Left renal cortex interstitium (tissue), 4 donors: ENCODE measurements at places on chromosomes 4 and X. TPM values are rescaled to one million over a fixed set of nuclear protein-coding genes. Genes with fewer than 3 reads are reported as not detected.

DNA sequence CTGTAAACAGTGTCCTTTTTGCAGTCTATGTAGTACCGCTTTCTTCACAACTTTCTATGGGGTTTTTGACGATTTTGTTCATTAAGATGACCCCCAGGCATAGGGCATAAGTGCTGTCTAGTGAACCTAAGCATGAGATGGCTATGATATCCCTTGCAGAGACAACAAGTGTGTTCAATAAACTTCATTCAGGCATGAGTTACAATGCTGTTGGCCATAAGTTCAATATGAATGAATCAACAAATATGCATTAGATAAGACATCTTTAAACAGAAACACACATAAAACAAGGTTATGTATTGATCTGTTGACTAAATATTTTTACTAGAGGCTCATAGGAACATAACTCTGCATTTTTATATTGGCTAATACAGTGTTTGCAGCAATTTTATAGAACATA, 1322.0 kb downstream of the ARAP2 start:
- no peak for DNase-seq

GRCh38 chr4:39476187-39476895, 17.5 kb downstream of the LIAS start:
- no peak for DNase-seq

- no peak for DNase-seq
Measured at GRCh38 chr4:34964613-34965012, 1279.7 kb downstream of the ARAP2 start.

- DNase-seq = no peak
Measured at GRCh38 chr4:152605641-152606335, 69.9 kb upstream of the FBXW7 start.

GRCh38 chr4:48538358-48538757, 48.3 kb downstream of the ZAR1 start:
- DNase-seq = no peak

DNA sequence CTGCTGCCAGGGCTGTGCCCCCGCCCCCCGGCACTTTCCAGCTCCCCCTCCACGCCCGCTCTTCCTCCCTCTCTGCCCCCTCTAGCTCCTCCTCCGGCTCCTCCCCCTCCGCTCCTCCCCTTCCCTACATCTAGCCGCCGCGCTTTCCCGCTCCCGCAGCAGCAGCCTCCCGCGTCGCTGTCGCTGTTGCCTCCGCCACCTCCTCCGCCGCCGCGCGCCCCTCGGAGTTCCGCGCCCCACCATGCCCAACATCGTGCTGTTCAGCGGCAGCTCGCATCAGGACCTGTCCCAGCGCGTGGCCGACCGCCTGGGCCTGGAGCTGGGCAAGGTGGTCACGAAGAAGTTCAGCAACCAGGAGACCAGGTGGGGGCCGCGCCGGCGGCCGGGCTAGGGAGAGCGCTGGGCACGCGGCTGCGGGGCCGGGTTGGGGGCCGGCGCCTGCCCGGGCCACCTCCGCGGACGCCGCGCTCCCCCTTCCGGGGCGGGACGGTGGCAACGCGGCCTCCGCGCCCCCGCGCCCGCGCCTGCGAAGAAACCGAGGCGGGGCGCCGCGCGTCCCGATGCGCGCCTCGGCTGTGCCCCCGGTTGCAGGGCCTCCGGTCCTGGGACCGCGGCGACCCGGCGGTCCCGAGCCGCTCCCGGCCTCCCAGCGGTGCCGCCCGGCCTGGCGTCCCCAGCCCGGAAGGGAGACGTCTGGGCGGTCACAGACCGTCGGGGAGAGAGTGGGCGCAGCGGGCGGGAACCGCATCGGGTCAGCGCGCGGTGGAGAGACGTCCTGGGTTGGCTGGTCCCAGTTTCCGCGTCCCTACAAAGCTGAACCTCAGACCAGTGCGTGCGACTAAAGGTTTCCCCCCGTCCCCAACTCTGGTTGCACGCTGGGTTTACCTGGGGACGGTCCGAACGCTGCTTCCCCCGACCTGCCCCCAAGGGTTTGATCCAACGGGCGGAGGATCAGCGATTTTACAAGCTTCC, at the start of gene PRPS2:
Gene PRPS2 (plus strand): TSS at position 156 of the 972 bp plus-strand sequence. CDS start 86 bp downstream, at position 242.
- DNase-seq = peak; percentile 40

GRCh38 chr4:182740256-182740655, 176.9 kb downstream of the DCTD start:
- DNase-seq = no peak

DNA sequence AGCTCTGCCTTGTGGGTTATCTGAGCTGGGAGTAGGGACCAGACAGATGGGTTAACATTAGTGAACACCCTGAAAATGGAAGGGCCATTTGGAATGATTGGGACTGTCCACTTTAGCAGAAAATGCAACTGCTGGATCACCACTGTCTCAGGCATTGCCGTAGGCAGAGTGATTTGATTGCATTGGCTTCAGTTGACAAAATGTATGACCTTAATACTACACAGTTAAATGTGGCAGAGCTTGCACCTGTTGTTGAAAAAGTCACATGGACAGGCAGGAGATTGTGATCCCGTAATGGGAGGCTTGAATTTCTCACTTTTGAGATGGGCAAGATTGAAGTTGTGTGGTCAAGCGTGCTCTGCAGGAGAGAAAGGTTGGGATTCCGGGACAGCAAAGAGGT, 166.5 kb upstream of the PUDP start:
- no peak for DNase-seq

GRCh38 chr4:110678517-110679227, 55.8 kb upstream of the PITX2 start:
- DNase-seq = no peak

- no peak for DNase-seq
Measured at GRCh38 chr4:159051245-159052071, 51.4 kb upstream of the RAPGEF2 start.

- no peak for DNase-seq
Measured at GRCh38 chr4:56142088-56142487, 193.3 kb downstream of the CEP135 start.

DNA sequence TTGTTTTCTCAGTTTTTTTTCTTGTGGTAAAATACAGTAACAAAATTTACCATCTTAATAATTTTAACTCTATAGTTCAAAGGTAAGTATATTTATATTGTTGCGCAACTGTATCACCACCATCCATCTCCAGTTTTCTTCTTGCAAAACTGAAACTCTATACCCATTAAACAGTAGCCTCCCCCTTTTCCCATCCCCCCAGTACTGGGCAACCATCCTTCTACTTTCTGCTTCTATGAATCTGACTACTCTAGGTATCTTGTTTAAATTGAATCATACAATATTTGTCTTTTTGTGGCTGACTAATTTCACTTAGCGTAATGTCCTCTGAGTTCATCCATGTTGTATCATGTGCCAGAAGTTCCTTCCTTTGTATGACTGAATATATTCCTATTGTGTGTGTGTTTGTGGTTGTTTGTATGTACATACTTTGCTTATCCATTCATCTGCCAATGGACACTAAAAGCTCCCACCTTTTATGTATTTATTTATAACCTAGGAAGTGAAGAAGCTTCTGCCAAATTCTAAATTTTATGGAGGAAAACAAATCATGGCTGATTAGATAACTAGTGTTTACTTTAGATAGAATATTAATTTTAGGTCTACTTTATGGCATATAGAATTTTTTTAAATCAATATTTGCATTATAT, 10.0 kb downstream of the ABHD18 start:
- no peak for DNase-seq

DNA sequence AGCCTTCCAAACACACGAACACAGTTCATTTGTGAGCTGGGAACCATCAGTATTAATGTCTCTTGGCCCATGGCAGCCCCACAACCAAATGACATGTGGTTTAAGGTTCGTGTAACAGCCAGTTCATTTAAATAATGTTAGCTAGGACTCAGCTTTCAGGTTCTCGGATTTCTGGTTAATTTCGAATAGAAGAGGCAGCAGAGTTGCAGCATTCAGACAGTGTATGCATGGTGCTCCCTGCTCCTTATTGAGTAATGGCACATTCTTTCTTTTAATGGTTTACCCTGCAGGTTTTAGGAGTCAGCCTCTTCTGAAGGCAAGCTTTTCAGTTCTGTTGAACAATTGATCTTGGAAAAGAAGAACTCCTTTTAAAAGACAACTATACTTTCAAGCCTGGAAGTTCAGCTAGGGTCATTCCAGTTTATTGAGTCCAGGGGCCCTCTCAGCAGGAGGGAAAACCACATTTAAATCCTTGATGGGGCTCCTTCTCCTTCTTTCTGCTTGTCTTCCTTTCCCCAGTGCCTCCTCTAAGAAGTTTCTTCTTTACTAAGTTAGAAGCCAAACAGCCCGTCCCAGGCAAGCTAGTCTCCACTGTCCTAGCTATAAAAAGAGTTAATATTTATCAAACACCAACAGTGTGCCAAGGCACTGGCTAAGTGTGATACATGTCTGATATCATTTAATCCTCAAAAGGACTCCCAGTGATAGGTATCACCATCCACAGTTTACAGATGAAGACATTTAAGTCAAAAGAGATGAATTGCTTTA, 5.0 kb upstream of the RNF175 start:
- DNase-seq = no peak

- DNase-seq = no peak
Measured at GRCh38 chr4:139152249-139152648, 24.8 kb downstream of the ELF2 start.

GRCh38 chrX:17591741-17592110, 145.6 kb upstream of the SCML1 start:
- no peak for DNase-seq

- DNase-seq = no peak
Measured at GRCh38 chrX:24276015-24276414, 37.9 kb downstream of the SUPT20HL2 start.

GRCh38 chrX:134671294-134671693, 13.0 kb upstream of the PLAC1 start:
- DNase-seq = no peak

GRCh38 chr4:1002631-1003251, 8.7 kb upstream of the FGFRL1 start:
- DNase-seq = no peak

- DNase-seq = no peak
Measured at GRCh38 chr4:42945874-42946273, 53.4 kb downstream of the GRXCR1 start.

GRCh38 chrX:45860450-45860849, 659.8 kb upstream of the DIPK2B start:
- DNase-seq = no peak

DNA sequence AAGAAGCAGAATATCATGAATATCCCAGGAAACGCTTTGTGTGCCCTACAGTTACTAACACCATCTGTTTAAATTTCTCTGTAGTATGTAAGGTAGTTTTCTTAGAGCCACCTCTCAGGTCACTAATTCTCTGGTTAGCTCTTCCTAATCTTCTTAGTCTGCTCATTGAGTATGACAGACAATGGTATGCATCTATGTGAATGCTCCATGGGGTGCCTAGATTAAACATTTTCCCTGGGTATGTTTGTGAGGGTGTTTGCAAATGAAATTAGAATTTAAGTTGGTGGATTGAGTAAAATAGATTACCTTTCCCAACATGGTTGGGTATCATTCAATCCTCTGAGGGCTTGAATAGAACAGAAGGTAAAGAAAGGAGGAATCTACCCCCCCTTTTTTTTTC, 233.0 kb downstream of the PCDH18 start:
- DNase-seq = no peak

DNA sequence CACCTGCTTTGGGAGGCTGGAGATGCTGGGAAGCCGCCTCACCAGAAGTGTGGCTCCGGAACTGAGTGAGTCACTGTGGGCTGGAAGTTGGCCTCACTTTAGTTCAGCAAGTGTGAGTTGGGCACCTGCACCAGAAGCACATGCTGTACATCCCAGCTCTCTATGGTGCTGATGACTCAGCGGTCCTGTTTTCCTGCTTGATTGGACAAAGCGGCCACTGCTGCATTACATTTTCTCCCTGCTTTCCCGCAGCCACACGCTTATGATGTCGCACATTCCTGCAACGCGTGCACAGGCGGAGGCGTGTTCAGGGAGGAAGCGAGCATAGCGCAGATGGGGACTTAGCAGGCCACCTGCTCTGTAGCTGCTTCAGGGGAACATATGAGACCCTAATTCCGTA, 26.7 kb upstream of the CLDN34 start:
- no peak for DNase-seq

DNA sequence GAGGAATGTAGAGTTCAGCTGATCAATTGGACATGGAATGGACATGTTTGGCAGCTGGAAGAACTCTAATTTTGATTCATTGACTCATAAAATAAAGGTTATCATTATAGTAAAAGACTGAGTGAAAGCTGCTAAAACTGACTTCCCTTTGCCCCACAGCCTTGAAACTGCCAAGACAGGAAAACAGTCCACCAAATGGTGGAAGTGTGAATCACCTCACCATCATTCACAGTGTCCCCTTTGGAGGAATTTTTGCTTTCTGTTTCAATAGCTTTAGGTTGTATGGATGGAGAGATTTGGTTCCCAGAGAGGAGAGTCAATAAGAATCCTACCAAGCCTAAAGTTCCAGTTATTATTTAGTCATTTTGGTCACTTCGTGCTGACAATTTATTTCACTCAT, 20.8 kb upstream of the FREM3 start:
- no peak for DNase-seq

- DNase-seq = no peak
Measured at GRCh38 chr4:184664445-184665210, 15.1 kb downstream of the PRIMPOL start.

DNA sequence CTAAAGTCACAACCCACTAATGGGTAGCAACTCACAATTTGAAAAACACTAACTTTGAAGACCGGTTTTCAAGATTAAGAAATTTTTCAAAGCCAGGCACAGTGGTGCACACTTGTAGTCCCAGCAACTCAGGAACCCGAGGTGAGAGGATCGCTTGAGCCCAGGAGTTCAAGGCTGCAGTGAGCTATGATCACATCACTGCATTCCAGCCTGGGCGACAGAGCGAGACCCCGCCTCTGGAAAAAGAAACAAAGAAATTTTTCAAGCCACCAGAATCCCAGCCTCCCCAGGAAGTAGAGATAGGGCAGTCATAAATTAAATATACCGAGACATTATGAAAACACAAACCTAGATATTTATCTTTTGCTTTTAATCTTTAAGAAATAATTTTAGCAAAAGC, 13.0 kb downstream of the SMARCA1 start:
- DNase-seq = peak; percentile 13

DNA sequence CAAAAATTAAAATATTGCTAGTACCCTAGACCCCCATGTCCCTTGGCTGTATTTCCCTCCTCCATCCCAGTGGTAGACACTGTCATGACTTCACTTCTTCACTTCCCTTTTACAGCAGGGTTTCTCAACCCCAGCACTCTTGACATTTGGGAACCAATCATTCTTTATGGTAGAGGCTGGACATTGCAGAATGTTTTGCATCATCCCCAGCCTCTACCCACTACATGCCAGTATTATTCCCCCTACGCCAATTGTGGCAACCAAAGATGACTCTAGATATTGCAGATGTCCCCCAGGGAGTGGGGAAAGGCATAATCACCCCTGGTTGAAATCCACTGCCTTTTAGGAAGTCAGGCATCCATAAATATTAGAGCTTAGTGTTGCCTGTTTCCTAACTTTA, 138.6 kb downstream of the AMELX start:
- no peak for DNase-seq

GRCh38 chrX:137062915-137063617, 29.3 kb upstream of the GPR101 start:
- DNase-seq = no peak

The CRLF2 gene
- 0.11 TPM for polyA plus RNA-seq

The CXCL11 gene
- polyA plus RNA-seq = 0.38 TPM

The RHOH gene
- 0.64 TPM for polyA plus RNA-seq

The MAP9 gene
- 32.8 TPM for polyA plus RNA-seq

The SLC7A11 gene
- polyA plus RNA-seq = 2.4 TPM

The CITED1 gene
- polyA plus RNA-seq = 23.1 TPM

The TRPC5OS gene
- 0.17 TPM for polyA plus RNA-seq

The ATP1B4 gene
- not detected for polyA plus RNA-seq

The RNF128 gene
- 8.4 TPM for polyA plus RNA-seq
